ENCODE measurements at places on chromosomes 12 and 14.

DNA sequence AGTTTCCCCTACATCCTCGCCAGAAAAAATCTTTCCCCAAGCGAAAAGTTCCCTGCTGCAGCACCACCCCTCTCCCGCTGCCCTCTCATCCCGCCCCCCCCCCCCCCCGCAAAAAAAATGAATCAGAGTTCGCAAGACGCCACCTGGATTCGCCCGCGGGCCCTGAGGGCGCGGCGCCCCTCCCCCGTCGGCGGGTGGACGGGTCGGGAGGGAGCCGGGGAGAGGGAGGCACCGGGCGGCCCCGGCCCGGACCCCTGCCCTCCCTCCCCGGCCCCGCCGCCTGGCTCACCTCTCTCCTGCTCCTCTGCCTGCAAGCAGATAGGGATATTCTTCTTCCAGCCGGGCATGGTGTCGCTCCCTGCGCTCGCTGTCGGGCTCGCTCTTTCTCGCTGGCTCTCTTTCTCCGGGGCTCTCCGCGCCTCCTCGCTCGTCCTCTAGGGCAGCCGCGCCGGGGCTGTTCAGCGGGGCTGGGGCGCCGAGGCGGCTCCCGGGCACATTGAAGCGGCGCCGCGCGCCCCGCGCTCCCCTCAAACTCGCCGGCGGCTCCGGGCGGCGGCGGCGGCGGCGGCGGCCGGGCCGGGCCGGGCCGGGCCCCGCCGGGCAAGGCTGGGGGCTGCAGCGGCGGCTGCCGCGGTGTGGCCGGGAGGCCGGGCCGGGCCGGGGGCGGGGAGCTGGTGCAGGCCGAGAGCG, 200.3 kb upstream of the CAND1 start:
- DNase-seq = peak; percentile 48

GRCh38 chr14:102986810-102987579, 64.5 kb downstream of the AMN start:
- peak; percentile 14 for DNase-seq

DNA sequence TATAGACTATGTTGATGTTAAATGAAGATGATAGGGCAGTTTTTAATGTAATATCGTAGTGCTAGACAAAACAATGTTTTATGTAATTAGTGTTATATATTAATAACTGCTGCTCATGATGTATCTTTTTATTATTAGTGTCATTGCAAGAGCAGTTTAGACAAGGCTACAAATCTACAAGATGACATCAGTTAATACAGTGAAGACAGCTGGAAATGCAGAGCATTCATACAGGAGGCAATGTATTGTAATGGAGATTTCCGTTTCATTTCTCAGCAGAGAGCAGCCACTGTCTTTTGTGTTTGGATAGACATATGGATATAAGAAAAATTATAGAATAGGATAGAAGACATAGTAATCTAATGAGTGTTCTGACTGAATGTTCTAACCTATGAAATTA, 178.0 kb downstream of the FOXG1 start:
- no peak for DNase-seq

- DNase-seq = no peak
These were observed 121.6 kb downstream of the PHLDA1 start for GRCh38 chr12:75909714-75910656.

Data from LoVo (cell line).